K562 (cell line): ENCODE measurements at places on chromosomes 7 and 10. TPM values are rescaled to one million over a fixed set of nuclear protein-coding genes. Genes with fewer than 3 reads are reported as not detected.

The PTN gene
- total RNA-seq: not detected in 2 replicates

The ANKRD1 gene
- total RNA-seq: not detected in 2 replicates

The SPOCK2 gene
- 0.63 and 0.86 TPM in 2 replicates for total RNA-seq

The MET gene
- total RNA-seq: 0.65 and 1.2 TPM in 2 replicates

The OR6B1 gene
- not detected in 2 replicates for total RNA-seq

The C10orf67 gene
- total RNA-seq: not detected in 2 replicates

The CYCS gene
- 438 and 485 TPM in 2 replicates for total RNA-seq

The NUTM2B gene
- total RNA-seq: 1.4 and 2.3 TPM in 2 replicates

The VWDE gene
- total RNA-seq: 89.3 and 92.6 TPM in 2 replicates

The PDE6C gene
- total RNA-seq: not detected in 2 replicates

The WIPF3 gene
- total RNA-seq: 2.6 and 2.7 TPM in 2 replicates

The BCCIP gene
- 118 TPM in 2 replicates for total RNA-seq

The NAT16 gene
- not detected in 2 replicates for total RNA-seq

GRCh38 chr10:69215405-69216171, 4.5 kb upstream of the HKDC1 start:
- DNase-seq: no peak

GRCh38 chr7:6284055-6284400, 11.6 kb upstream of the CYTH3 start:
- no peak for DNase-seq

- no peak for DNase-seq
These were observed 9.4 kb downstream of the FZD9 start for GRCh38 chr7:73442903-73443500.

GRCh38 chr10:29680091-29680490, 45.3 kb upstream of the SVIL start:
- DNase-seq: no peak

DNA sequence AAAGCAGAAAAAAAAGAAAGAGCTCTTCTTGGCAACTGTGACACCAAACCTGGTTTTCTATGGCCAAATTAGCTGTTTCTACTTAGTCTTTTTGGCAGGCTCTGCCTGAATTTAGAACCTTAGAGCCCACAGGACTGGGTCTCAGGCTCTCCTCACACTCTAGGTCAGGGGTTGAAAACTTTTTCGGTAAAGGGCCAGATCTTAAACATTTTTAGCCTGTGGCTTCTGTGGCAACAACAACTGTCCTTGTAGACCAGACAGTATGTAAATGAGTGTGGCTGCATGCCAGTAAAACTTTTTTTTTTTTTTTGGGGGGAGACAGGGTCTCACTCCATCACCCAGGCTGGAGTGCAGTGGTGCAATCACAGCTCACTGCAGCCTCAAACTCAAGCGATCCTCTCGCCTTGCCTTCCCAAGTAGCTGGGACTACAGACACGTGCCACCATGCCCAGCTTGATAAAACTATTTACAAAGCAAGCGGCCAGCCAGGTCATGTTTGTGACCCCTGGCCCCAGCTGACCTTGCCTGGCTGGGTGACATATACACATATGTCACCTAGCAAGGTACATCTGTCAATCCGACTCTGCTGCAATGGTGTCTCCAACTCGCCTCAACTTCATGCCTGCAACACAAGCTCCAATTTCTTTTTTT, 17.4 kb downstream of the KPNA7 start:
- DNase-seq: no peak

DNA sequence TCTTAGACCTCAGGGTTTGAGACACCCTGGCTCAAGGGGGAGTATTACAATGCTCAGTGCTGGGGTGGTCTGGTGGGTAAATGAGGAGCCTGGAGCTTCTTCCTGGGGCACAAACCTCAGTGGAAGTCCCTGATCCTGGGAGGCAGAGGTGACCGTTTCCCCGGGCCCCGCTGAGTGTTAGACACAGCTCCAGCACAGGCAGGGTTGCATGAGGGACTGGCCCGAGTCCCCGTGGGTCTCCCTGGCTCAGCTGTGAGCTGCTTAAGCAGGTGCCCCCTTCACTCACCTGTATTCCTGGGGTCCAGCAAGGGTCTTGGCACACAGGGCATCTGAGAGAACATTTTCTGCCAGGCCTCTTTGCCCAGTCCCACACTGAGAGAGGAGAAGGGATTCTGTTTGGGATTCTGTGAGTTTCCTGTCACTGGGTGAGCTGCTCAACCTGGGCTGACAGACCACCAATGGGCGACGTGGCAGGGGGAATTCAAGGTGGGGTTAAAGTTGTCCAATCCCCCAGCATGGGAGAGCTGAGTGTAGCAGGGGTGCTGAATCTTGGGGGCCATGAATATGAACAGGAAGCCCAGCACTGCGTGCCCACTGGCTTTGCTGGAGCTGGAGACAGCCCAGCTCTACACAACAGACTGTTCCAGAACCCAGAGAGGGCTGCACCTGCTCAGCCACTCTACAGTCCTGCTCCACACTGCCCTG, 29.9 kb downstream of the DDIT4 start:
- no peak for DNase-seq

GRCh38 chr7:43616977-43617376, 34.1 kb downstream of the STK17A start:
- no peak for DNase-seq

DNA sequence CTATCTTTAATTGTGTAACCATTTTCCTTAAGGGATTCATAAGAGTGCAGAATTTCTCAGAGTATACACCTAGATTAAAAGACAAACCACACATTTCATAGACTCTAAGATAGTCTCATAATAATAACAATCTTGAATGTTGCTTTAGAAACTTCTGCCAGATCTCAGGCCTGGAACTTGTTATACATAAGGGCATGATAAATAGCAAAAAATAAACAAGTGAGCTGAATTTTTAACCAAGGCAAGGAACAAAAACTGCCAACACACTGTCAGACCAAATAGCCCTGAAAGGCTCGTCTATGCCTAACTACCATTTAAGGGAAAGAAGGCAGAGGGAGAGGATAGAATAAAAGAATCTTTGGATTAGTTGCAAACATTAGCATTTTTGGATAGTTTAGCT, 65.8 kb upstream of the SEMA3C start:
- no peak for DNase-seq

DNA sequence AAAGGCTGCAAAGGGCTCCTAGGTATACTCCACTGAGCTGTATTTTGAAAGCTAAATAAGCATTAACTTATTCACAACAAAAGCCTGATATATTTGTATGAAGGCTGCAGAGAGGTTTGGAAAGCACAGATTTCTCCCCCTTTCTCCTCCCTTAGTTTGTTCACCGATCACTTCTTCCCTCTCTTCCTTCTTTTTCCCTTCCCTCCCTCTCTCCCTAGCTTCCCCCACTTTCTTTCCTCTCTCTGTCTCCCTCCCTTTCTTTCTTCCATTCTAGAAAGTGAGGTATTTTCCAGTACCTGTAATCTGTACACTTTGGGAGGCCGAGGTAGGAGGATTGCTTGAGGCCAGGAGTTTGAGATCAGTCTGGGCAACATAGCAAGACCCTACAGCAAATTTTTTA, 62.1 kb downstream of the HHEX start:
- no peak for DNase-seq

DNA sequence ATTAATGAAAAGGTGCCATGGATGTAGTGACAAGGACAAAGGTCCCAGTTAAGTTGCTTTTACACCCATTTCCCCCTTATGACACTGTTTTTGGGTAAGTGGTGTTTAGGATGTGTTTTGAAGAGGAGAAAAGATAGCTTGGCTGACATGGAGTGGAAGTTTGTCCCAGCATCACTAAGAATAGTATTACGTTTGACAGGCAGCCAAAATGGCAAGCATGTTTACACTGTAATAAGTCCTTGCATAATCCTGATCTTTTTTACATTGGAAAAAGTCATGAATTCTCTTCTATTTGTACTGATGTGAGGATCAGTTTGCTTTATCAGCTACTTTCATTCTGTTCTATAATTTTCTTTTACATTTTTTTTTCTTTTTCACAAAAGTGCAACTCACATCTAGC, 137.8 kb downstream of the CHRM2 start:
- no peak for DNase-seq

DNA sequence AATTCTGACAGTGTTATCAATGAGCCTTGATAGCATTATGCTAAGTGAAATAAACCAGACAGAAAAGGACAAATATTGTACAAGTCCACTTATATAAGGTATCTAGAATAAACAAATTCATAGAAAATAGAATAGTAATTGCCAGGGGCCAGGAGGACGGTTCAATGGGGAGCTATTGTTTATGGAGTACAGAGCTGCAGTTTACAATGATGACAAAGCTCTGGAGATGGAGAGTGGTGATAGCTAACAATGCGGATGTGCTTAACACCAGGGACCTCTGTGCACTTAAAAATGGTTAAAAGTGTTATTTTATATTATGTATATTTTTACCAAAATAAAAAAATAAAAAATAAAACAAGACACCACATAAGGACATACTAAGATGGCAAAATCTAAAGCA, 46.1 kb upstream of the ZNF33B start:
- no peak for DNase-seq

GRCh38 chr10:71795248-71795647, 21.9 kb upstream of the VSIR start:
- DNase-seq: peak; percentile 71

- no peak for DNase-seq
These were observed 132.1 kb downstream of the COL26A1 start for GRCh38 chr7:101494602-101495329.

- DNase-seq: no peak
These were observed 2.1 kb downstream of the ENTPD7 start for GRCh38 chr10:99661377-99661763.

DNA sequence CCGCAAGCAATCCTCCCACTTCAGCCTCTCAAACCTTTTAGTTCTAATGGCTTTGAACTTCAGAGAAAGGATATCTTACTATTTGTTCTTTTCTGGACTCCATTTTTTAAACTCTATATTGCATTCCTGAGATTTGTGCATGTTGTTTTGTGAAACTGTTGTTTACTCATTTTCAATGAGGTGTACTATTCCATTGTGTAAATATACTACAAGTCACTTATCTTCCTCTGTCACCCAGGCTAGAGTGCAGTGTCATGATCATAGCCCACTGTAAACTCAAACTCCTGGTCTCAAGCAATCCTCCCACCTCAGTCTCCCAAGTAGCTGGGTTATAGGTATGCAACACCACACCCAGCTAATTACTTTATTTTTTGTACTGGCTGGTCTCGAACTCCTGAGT, 31.4 kb upstream of the AKR1D1 start:
- no peak for DNase-seq

DNA sequence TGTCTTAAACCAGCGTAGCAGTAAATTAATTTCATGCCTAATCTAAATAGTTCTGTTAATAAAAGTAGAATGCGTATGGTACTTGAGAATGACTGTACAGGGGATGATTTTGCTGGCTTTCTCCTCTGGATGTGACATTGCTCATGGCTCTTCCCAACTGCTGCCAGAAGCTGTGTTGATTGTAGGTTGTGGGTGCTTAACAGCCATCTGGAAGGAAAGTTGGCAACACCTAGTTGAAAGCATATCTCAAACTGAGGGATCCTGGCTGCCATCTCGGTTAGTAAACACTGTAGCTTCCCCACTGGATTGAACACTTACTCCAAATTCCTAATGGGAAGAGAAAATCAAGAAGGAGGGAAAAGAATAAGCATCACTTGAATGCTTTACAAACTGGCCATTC, 130.9 kb downstream of the NXPH1 start:
- no peak for DNase-seq

GRCh38 chr7:116305485-116306408, 95.4 kb downstream of the TES start:
- no peak for DNase-seq

DNA sequence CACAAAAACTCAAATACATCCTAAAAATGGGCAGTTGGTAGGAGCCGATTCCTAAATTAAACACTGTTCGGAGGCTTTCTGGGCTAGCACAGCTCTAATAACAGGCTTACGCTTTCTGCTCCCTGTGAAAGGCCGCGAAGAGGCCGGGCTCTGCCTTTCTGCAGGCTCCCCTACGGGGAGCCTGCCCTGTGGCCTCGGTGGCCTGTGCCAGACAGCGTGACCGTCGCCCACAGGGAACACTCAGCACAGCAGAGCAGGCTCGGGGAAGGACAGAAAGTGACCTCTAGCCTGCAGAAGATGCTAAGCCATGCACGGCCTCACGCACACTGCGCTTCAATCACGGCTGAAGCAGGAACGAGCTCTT, 64.2 kb downstream of the DIP2C start:
- no peak for DNase-seq

GRCh38 chr10:113446739-113447138, 106.1 kb upstream of the HABP2 start:
- no peak for DNase-seq

GRCh38 chr7:92634205-92634604, 44.0 kb upstream of the FAM133B start:
- DNase-seq: no peak

- no peak for DNase-seq
These were observed 65.9 kb upstream of the RSU1 start for GRCh38 chr10:16883084-16883483.

- DNase-seq: no peak
These were observed 380.3 kb upstream of the LRGUK start for GRCh38 chr7:133746847-133747246.

GRCh38 chr7:112286250-112287086, 80.0 kb downstream of the ZNF277 start:
- DNase-seq: no peak

- no peak for DNase-seq
These were observed 423.8 kb downstream of the ARL4A start for GRCh38 chr7:13111230-13111629.

GRCh38 chr10:59801171-59801570, 47.9 kb upstream of the MRLN start:
- DNase-seq: no peak

DNA sequence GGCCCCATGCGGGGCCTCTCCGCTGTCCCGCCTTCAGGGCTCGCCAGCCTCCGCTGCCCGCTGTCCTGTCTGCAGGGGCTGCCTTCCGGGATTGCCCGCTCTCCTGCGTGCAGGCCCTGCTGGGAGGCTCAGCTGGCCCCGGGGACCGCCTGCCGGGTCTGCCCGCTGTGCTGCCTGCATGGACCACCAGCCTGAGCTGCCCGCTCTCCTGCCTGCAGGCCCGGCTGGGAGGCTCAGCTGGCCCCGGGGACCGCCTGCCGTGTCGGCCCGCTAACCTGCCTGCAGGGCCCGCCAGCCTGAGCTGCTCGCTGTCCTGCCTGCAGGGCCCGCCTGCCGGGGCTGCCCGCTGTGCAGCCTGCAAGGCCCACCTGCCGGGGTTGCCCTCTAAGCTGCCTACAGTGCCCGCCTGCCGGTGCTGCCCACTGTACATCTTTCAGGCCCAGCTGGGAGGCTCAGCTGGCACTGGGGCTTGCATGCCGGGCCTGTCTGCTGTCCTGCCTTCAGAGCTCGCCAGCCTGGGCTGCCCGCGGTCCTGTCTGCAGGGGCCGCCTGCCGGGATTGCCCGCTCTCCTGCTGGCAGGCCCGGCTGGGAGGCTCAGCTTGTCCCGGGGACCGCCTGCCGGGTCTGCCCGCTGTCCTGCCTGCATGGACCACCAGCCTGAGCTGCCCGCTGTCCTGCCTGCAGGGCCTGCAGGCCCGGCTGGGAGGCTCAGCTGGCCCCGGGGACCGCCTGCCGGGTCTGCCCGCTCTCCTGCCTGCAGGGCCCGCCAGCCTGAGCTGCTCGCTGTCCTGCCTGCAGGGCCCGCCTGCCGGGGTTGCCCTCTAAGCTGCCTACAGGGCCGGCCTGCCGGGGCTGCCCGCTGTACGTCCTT, 165.1 kb downstream of the GLRX3 start:
- DNase-seq: no peak

GRCh38 chr10:48554246-48554645, 50.6 kb downstream of the ARHGAP22 start:
- no peak for DNase-seq
